HEK293T (cell line): ENCODE measurements at places on chromosomes 7 and 10.
A peak's percentile ranks its signal among the peaks of the same experiment; 100 is the strongest.

- peak; percentile 43 for DNase-seq
These were observed 247.7 kb upstream of the DKK1 start for GRCh38 chr10:52066383-52066782.

DNA sequence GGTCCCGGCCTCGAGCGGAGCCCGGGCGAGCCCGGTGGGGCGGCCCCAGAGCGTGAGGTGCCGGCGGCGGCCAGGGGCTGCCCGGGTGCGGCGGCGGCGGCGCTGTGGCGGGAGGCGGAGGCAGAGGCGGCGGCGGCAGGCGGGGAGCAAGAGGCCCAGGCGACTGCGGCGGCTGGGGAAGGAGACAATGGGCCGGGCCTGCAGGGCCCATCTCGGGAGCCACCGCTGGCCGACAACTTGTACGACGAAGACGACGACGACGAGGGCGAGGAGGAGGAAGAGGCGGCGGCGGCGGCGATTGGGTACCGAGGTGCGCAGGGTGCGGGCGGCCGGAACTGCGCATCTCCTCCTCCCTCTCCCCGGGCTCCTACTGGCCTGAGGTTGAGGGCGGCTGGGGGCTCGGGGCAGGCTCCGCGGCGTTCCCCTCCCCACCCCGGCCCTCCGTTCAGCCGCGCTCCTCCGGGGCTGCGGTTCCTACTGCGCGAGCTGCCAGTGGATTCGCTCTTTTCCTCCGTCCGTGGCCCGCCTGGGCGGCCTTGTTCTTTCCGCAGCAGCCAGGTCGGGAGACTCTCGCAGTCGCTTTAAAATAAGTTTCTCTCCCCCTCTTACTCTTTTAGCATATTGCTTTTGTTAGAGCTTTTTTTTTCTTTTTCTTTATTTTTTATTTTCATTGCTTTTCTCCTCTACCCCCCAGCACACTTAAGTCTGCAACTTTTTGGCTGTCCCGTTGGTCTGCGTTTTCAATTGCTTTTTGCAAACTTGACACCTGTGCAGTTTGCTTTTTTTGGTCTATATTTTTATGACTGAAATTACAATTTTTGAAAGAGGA, 600 bp downstream of the SIRT1 start:
- DNase-seq = peak; percentile 63

DNA sequence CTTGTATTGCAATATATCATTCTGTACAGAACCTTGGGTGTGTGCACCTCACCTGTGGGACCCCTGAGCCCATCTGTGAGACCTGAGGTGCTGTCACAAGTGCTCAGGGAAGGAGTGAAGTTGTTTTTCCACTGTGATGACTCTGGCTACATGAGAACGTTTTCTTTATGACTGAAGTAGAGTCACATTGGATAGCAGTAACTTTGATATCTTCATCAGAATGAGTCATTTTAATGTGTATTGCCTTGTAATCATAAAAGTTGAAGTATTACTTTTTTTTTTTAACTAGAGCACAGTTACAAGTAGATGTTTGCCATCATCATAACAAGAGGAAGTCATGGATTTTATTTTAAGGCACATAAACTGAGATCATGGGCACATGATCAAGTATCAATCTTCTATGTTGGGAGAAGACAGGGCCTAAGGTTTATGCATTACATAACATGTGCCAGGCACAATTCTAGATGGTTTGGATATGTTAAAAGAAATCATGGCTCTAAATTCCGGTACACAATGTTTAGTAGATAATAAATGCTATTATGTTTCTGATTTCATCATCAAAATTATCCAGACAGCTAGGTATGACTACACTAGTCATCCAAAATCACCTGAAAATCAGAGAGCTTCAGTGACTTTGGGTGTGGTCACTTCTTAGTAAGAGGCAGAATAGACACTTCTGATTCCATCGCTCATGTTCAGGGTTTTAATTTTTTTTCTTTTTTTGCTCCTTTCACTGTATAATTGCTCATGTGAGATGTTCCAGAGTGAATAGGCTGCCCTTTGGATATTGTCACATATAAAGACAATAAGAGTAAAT, 82.7 kb upstream of the KLF6 start:
- DNase-seq = no peak

DNA sequence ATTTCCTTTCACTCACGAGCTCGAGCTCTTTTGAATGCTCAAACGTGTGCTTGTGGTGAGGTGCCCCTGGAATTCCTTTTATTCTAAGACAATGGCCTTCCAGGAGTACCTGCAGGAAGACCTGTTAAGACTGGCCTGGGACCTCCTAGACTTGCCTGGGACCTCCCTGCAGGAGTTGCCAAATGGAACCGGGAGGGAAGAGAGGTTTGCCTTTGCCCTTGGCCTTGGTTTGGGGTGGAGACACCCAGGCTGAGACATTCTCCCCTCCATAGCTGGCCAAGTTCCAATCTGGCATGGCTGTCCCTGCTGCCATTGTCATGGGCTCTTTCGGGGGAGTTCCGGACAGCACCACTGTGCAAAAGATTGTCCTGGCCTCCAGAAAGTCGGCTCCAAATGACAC, 39.7 kb downstream of the DNAJB12 start:
- no peak for DNase-seq

DNA sequence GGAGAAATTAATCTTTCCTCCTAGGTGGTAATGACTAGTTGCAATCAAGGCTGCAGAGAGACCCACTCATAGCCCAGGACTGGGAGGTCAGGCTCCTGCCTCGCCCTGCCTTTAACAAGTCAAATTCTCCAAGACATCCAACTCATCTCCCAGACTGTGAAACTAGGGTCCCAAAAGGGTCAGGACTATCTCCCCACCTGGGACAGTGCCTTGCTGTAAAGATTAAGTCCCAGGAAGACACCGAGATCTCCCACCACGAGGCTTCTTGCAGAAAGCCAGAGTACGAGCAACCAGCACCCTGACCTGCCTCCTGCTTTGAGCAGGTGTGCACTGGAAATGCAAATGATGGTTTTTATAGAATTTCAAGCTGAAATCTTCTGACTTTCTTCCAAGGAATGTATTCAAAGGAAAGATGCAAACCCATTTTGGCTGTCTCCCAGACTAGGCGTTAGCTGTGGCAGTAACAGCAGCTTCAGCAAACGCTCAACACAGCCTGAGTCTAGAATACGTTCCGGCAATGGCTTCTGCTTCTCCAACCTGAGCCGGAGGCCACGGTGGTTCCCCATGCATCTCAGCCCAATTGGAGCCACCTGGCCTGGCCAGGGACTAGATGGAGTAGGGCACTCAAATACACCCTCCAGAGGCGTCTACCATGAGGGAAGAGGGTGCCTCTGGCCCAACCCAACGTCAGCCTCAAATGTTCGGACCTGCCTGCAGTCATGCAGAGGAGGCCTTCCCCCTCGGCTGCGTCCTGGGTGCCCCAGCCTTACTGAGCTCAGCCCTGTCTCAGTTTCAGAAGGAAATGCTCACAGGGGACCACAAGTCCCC, 170.4 kb downstream of the PRKAG2 start:
- DNase-seq = no peak

DNA sequence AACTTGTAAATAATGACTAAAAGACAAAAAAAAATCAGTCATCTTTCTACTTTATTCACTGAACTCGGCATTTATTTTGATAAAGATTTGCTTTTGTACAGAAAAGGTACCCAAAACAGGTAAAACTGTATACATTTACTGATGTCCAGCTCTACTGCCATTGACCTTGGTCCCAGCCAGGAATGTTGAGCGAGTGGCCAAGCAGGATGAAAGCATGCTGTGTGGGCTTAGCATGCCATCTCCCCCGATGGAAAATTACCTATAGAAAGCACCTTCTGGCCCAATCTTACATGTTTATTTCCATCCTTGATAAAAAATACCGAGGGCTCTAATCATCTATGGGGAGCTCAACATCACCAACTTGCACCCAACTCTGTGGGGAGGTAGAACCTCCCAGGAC, 6.8 kb downstream of the PARD3 start:
- no peak for DNase-seq

DNA sequence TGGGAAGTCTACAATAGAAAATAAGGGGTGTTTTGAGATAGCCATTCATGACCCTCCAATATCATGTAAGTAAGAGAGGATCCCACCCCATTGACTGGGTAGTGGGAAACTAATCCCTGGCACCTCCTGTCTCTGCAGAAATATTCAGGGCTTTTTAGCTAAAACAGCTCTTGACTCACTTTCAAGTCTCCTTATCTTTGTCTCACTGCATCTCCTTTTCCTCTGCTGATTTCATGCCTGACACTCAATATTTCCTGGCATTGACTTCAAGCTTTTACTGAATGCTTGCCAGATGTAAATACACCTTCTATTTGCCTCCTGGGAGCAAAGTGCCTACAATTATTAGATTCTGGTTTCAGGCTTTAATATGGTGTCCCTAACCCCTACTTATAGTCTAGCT, 57.1 kb downstream of the CHRM2 start:
- no peak for DNase-seq

GRCh38 chr7:125436220-125436619, 506.6 kb upstream of the POT1 start:
- DNase-seq = no peak

- no peak for DNase-seq
These were observed 20.7 kb downstream of the FAM241B start for GRCh38 chr10:69650589-69651261.

DNA sequence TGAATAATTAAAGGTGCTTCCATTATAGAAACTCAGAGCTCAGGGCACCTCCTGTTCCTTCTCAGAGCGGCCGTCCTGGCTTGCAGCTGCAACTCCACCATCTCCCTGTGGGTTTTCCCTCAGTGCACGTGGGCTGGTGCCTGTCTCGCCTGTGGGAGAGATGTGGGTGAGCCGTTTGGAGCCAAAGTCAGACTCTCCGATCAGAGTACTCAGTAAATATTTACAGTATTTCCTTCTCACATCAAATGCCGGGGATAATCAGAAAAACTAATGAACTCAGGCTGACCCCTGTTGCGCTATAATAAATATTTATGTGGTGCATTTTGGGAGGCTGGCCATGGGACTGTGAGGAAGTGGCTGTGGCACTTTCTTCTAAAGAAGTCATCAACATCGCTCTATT, 155.8 kb upstream of the HABP2 start:
- no peak for DNase-seq

DNA sequence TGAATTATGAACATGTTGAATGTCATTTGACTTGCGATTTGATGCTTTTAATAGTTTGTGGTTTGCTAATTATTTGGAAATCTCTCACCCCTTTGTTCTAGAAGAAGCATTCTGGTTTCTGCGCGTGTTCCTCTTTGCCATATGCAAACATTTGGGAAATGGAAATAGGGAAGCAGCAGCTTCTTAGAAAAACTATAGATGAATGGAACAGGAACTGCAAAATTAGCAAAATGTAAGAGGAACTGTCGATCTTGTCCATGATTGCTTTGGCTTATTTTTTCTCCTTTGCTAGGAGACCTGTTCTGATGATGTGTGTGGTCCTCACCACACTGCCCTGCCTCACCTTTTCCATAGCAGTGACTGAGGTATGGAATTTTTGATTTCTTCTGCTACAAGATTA, 19.0 kb downstream of the TMEM236 start:
- DNase-seq = no peak

GRCh38 chr7:122989577-122989976, 5.9 kb downstream of the TAS2R16 start:
- no peak for DNase-seq

DNA sequence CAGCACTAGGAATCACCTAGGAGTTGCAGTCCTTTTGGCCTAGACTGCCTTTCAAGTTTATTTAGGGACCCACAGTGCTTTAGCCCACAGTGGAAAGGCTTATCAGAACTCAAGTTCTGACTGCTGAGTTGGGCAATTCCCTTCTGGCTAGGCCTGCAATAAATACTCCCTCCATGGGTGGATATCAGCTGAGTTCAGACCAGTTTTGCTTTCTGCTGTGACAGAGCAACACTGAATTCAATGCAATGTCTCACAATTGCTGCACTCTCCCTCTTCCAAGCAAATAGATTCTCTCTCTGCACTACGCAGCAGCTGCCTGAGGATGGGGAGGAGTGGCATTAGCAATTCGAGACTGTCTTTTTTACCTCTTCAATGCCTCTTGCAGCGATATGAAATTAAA, 1153.3 kb downstream of the SORCS1 start:
- no peak for DNase-seq

GRCh38 chr10:13857451-13857850, 270.7 kb downstream of the PRPF18 start:
- DNase-seq = no peak

GRCh38 chr10:130109796-130110245, 809 bp downstream of the C10orf143 start:
- DNase-seq = peak; percentile 72

GRCh38 chr7:12233175-12233574, 22.1 kb downstream of the TMEM106B start:
- DNase-seq = no peak

DNA sequence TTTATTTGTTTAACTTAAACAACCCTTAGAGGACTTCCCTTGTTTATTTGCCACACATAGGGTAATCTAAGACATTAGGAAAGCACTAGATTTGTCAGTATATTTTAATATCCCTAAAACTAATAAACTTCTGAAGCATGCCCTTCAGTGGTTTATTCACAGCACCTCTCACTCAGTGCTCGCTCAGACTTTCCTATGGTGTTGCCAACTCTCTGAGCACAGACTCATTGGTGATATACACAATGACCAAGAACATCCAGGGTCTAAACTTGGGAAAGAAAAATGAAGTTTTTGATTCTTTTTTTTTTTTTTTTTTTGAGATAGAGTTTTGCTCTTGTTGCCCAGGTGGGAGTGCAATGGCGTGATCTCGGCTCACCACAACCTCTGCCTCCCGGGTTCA, 82.2 kb downstream of the RAB11FIP2 start:
- no peak for DNase-seq

DNA sequence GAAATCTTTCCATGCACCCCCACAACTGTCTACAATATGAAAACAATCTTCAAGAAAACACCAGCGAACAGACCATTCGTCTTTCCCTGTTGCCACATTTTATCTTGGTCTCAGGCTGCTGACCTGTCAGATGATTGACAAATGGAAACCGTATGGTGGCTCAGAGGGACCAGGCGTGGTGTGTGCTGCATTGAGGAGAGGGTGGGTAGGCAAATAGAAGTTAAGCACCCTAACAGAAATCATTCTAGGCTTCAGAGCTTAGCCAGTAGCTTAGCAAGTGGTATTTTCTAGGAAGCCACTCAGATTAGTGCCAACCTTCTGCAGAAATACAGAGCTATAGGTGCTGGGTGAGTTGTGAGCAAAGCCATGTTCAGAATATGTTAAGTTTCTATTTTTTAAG, 114.9 kb downstream of the DPP6 start:
- DNase-seq = no peak

GRCh38 chr7:75856536-75856935, 22.3 kb upstream of the RHBDD2 start:
- no peak for DNase-seq

- no peak for DNase-seq
These were observed 100.3 kb downstream of the RAPGEF5 start for GRCh38 chr7:22256541-22257096.

- DNase-seq = no peak
These were observed 13.9 kb downstream of the NAPEPLD start for GRCh38 chr7:103134836-103135554.

GRCh38 chr10:128417826-128418225, 291.6 kb upstream of the MKI67 start:
- DNase-seq = no peak

GRCh38 chr10:114526126-114526503, 121.8 kb upstream of the AFAP1L2 start:
- DNase-seq = no peak
